HTR-8/SVneo (cell line): ENCODE measurements at places on chromosomes 7 and 10.

GRCh38 chr7:1142051-1142635 lies 17.9 kb downstream of the ZFAND2A start:
- no peak for DNase-seq

- DNase-seq = no peak
These were observed 461.2 kb downstream of the INHBA start for GRCh38 chr7:41241641-41242040.

DNA sequence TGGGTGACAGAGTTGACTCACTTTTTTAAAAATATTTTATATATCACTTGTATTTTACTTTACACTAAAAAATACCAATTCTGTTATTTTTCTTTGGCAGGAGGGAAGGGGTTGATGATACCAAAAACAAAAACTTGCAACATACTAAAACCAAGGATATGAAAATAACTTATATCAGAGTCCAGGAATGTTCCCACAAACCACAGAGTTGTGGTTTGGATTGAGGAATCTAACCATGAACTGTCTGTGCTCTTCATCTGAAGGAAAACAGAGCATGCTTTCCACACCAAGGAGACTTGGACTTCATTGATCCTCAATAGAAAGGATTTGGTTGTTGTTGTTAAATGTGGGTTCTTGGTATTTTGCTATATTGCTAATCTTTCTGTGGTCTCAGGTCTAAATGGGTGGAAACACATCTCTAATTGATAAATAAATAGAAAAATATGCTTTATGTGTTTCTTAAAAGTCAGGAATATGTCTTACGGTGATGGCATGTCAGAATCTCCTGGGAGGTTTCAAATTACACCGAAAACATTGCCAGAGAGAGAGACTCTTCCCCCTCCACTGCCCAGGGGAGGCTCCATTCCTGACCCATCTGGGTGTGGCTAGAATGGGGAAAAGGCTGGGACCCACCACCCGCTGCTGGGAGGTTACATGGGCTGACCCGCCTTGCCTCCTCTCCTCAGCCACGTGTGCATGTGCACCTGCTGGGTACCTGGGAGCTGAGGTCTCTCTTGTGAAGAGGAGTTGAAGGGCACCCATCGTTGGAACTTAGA lies 46.9 kb upstream of the STK17A start:
- DNase-seq = peak; percentile 76

DNA sequence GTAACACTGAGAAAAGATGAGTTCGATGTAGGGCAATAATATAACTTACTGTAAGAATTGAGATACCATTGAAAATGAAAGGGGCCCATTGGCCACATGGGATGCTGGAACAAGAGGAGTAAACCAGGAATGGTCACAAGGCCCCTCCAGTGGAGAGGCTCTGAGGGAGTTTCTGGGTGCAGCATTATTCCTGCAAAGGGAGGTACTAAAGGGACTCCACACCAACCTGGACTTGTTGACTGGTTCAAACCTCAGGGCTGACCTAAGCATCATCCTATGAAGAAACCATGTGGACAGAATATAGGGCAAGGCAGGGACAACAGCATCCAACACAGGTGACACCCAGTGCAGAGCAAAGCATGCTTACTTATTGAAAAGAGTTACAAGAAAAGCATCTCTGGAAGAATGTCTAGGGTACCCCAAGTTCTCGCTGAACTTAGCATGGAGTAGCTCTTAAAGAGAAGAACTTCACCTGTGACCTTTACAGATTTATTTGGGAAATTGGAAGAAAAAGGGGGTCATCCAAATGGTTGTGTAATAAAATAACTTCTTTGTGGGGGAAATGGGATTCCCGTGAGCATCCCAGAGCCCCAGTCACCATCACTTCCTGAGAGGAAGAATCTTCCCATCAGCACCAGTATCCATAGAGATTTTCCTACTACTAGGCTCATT lies 34.7 kb downstream of the PRSS2 start:
- DNase-seq = no peak

GRCh38 chr10:124447751-124448466 lies 1.9 kb downstream of the NKX1-2 start:
- no peak for DNase-seq

GRCh38 chr7:159141167-159141566 lies 3.5 kb downstream of the VIPR2 start:
- no peak for DNase-seq

GRCh38 chr10:113221756-113222168 lies 271.7 kb downstream of the TCF7L2 start:
- no peak for DNase-seq

- no peak for DNase-seq
These were observed 4.3 kb upstream of the GSTO1 start for GRCh38 chr10:104250371-104250770.

GRCh38 chr10:12969951-12970350 lies 31.6 kb downstream of the CCDC3 start:
- DNase-seq = no peak

DNA sequence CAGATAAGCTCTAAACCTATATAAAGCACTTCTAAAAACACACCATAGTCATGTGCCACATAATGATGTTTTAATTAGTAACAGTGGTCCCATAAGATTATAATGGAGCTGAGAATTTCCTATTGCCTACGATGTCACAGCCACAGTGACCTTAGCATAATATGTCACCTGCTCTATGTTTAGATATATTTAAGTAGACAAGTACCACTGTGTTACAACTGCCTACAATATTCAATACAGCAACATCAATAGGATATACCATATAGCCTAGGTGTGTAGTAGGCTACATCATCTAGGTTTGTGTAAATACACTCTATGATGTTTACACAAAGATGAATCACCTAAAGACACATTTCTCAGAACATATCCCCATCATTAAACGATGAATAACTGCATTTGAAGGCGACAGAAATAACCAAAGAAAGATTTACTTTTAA lies 24.5 kb downstream of the GPR22 start:
- no peak for DNase-seq
